ENCODE measurements at places on chromosomes 1 and 21.

GRCh38 chr1:200386416-200386815 is 23.4 kb downstream of the ZNF281 start:
- no peak for DNase-seq

GRCh38 chr21:17732306-17732705 is 86.8 kb downstream of the C21orf91 start:
- DNase-seq: no peak

DNA sequence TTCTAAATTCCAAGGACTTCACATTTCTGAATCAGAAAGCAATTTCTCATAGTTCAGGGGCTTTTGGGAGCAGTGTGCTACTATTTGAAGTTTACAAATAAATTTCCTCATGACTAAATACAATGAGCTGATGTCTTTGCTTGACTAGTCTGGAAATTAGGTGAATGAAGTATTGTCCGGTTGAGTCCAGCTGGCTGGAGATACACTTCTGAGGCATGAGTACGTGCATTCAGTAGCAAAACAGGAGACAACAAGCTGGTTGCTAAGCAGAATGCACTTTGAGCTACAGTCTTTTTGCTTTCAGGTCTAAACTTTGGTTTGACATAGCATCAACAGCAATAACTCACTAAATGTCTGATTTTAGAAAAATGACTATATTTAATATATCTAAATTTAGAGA is 27.1 kb downstream of the ZNHIT6 start:
- no peak for DNase-seq

DNA sequence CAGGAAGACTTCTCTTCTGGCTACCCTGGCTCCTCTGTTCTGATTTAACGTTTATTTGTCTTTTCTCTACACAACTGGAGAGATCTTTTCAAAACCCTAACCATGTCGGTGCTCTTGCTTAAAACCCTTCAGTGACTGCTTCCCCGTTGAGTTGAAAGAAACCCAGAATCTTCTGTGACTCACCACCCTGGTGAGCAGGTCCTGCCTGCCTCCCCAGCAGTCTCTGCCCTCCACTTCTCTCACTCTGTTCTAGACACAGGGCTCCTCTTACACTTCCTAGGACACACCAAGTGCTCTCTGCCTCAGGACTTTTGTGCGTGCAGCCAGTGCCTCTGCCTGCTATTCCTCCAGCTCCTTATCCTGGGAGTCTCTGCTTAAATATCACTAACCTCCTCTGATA is 131.4 kb downstream of the IER5 start:
- no peak for DNase-seq

DNA sequence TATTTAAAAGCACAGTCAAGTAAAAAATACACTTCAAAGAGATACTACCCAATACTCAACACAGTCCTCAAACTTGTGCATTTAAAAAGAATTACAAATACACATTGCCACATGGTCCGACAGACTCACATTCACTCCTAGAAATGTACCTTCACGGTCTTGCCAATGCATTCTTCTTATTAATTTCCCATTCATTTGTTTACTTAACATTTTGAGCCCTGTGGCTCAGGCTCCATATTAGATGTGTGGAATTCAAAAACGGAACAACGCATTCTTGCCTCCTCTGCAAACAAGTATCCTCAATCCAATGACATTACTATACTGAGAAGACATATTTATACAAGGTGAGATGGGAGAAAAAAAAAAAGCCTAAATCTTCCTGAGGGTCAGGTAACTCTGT is 2.5 kb upstream of the DUSP23 start:
- DNase-seq: no peak

- DNase-seq: no peak
Measured at GRCh38 chr1:1156140-1157032, 17.3 kb upstream of the TTLL10 start.

GRCh38 chr1:241048622-241049021 is 308.4 kb downstream of the RGS7 start:
- DNase-seq: no peak

DNA sequence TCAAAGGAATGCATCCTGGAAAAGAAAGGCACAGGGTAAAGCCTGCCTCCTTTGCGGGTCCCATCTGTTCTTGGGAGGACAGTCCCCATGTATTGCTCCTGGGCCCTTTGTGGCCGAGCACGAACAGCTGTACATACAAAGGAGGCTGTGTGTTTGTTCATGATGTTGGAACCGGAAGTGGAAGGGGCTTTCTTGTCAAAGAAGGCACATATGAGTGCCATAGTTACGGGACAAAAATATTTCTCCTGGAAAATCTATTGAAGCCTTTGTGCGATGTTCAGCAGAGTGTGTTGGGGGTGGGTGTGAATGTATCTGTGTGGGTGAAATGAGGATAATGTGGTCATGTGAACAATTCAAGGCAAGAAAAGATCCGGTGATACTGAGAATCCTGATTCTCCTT is 297.6 kb downstream of the DISC1 start:
- no peak for DNase-seq

- DNase-seq: no peak
Measured at GRCh38 chr1:161733526-161733925, 12.2 kb downstream of the FCRLB start.

DNA sequence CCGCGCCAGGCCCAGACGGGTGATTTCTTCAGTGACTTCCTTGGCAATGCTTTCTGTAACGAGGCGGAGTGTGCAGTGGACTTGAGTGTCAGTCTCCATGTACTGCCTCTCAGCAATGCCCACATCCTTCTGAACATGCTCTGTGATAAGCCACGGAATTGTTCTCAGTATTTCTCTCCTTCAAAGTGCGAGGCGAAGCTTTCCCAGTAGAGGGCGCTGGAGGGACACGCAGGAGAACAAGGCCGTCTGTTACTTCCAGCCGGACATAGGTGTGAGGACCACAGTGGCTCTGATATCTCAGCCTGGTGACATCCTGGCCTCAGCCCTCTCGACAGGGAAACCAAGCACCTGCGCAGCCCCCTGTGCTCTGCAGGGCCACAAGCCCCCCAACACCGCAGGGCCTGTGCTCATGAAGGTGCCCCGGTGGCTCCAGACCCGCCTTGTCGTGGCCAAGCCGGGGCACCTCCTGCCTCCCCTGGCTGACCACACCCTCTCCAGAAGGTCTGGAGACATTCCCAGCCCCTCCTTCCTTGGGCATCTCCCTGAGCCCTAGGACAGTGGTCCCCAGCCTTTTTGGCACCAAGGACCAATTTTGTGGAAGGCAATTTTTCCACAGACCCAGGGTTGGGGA is 46.1 kb upstream of the BACE2 start:
- DNase-seq: peak; percentile 39

DNA sequence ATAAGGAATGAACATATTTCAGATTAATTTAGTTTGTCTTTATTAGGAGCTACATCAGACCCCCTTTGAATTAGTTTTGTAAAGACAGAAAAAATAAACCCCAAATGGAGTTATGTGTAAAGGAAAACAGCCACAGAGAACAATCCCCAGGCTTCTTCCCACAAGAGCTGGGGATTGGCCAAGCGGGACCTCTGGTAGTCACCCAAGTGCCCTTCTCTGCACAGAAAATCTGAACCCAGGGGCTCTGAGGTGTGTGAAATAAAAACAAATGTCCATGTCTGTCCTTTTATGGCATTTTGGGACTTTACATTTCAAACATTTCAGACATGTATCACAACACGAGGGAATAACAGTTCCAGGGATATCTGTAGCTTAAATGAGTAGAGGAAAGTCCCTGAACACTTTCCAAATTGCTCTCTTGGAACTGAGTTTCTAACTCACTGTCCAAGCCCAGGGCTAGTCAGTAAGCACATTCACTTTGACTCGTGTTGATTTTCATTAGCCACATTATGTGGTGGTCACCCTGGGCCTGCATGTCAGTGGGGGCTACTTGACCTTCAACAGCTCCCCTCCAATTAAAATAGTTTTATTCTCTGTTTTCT is 22.5 kb downstream of the DPT start:
- no peak for DNase-seq

DNA sequence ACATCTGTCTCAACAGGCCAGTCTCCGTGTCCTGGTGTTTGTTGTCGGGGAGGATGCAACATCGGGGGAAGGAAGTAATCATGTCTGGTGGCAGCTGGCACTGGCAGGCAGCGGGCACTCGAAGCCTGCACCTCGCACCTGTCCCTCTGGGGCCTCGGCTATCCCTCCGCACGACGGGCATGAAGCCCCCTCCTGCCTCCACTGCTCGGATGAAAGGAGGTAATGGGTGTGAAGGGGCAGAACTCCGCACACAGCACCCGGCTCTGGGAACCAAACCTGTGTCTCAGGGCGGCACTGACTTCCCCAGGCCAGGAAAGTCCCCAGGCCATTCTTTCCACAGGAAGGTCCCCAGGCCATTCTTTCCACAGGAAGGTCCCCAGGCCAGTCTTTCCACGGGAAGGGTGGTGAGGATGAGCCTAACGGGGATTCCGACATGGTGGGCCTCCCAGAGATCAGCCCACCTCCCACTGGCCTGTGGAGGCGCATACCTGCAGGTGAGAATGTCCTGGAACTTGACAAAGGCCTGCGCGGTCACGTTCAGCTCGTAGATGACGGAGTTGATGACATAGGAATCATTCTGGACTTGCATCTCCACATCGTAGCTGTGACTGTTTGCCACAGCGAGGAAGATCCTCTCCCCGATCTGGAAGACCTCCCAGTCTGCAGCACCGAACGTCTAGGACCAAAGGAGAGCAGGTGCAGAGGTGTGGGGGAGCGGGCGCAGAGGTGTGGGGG is 31.1 kb downstream of the KRTAP10-1 start:
- no peak for DNase-seq

DNA sequence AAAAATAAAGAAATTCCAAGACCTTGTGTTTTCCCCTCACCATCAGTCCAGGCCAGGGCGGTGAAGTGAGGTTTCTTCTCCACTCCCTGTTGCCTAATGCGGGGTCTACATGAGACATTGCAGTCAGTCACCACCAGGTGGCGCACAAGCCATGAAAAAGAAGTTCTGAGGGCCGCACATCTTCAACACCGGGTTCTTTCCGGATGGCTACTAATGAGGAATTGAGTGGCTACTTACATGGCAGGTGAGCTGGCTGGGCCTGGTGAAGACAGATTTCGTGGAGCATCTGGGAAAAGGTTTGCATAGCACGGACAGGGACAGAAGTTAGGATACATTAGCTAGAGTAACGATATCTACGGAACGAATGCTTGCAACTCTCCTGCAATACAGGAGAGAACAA is 15.8 kb upstream of the S100A11 start:
- peak; percentile 85 for DNase-seq

DNA sequence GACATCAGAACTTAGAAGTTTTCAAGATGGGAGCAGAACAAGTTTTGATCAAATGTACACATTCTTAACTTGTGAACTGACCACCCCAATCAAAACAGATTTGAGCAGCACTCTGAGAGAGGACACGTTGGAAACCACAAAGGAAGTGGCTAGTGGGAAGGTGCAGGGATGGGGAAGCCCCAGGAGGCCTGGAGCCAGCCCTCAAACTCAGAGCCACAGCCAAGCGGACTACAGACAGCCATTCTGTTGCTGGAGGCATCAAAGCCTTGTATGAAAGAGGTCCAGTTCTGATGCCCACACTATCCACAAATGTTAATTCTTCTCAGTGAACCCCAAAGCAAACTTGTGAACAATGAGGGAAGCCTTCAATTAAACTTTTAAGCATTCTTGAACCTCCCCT is 143.6 kb upstream of the RAB4A start:
- no peak for DNase-seq

DNA sequence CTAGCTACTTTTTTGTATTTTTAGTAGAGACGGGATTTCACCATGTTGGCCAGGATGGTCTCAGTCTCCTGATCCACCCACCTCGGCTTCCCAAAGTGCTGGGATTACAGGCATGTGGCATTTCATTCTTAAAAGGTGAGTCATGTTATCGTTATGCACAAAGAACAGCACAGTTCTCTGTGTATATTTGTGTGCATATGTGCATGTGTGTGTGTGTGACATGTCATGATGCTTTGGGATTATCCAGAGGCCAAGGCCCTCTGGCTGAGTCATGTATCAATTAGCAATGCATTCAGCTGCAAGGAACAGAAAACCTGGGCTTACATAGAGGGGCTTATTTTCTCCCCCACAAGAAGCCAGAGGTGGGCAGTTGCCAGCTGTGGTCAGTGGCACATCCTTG is 301.7 kb upstream of the KAZN start:
- DNase-seq: no peak

DNA sequence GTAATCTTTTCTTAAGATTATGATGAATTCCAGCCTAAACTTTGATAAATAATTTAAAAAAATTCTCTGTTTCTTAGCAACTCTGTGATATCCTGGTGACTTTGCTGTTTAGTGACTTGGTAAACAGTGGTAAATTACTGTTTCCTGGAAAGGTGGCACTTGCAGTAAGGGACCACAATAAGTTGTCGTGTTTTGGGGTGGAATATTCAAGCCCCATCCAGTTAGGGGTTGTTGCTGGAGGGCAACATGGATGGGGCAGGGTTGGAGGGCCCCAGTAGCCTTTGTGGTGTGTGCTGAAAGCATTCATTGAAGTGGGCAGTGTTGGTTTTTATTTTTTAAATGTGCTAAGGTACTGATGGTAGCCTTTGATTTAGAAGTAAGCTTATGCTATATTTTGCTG is 30.3 kb downstream of the PRDM2 start:
- no peak for DNase-seq

GRCh38 chr21:15408089-15408488 is 321.7 kb upstream of the USP25 start:
- DNase-seq: no peak

DNA sequence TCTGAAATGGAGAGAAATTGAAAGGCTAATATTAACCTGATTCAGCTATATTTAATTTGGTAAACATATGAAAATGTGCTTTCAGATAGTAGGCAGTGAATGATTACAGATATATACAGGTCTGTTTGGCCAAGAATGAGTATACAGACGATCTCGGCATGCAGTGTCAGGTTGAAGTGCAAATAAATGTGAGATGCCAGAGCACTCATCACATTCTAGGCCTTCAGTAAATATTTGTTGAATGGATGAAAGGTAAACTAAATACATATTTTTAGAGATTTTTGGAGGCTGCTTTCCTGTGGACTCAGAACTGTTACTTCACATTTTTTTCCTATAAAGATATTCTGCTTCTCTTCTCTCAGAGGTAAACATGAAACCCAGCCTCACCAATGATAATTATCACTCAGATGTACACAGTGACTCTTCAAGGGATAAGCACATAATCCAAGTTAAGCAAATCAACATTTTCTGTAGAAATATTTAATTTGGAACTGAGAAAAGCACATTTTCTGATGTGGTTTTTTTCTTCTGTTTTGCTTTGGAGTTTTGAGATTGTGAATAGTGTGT is 702.9 kb downstream of the BRINP3 start:
- DNase-seq: no peak

- no peak for DNase-seq
Measured at GRCh38 chr1:241442686-241443085, 76.9 kb downstream of the FH start.

GRCh38 chr1:87437663-87438295 is 109.1 kb downstream of the LMO4 start:
- DNase-seq: no peak

GRCh38 chr1:15311122-15311822 is 64.2 kb downstream of the FHAD1 start:
- DNase-seq: no peak

Data from stimulated activated CD4-positive, alpha-beta T cell treated with anti-CD3 and anti-CD28 coated beads, Interleukin-4, amount 100 ng/mL, for 1 hour (primary cell).